Activated CD8-positive, alpha-beta T cell treated with anti-CD3 and anti-CD28 coated beads for 36 hours (primary cell): ENCODE measurements at places on chromosomes 12 and 14. TPM values are rescaled to one million over a fixed set of nuclear protein-coding genes. Genes with fewer than 3 reads are reported as not detected.
A peak's percentile ranks its signal among the peaks of the same experiment; 100 is the strongest.

DNA sequence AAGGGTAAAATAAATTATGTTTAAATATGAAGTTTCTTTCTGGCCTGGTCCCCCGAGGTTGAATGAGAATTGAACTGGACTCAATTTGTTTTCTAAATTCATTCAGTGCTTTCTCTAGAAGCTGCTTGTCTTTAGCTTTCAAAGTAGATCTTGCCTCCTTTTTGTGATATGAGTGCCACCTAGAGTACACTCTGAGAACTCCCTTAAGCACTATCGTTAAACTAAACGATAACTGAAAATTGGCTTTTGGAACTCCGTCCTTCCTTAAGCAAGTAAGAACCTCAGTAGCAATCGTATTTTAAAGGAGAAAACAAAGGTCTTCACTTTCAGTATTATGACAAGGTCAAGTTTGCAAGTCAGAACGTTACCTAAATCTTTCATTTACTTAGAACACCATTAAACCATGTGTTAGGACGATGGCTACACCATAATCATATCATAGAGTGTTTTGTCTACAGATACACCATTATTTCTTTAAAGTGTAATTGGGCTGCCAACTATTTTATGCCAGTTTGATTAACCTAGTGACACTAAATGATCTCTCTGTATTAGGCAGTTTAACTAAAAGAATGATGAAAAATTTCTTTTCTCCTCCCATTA, 364.8 kb downstream of the SNAPC1 start:
- H3K36me3 ChIP-seq = no peaks in the 10 kb centered on the region
- H3K27ac ChIP-seq = no peak overlapping the region
- H3K4me3 ChIP-seq = no peak overlapping the region

DNA sequence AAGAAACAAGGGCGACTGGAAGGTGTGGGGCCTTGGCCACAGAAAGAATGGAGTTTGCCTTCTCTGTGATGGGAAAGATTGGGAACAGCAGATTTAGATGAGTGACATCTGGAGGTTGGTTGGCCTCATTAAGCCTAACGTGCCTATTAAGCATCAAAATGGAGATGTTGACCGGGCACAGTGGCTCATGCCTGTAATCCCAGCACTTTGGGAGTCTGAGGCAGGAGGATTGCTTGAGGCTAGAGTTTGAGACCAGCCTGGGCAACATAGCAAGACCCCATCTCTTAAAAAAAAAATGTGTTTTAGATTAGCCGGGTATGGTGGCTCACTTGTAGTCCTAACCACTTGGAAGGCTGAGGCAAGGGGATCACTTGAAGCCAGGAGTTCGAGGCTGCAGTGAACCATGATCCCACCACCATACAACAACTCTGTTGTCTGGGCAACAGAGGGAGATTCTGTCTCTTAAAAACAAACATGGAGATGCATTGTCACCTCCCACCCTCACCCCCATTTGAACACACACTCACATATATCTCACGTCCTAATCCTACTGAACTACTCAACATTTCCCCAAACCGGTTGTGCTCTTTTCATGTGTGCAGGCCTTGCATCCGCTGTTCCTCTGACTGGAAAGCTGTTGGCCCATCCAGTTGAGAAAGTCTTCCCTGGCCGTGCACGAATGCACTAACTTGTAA, 172.1 kb downstream of the ETV6 start:
- H3K27me3 ChIP-seq = no peaks in the 10 kb centered on the region
- no peak for DNase-seq
- peaks cover 36% of the 10 kb centered on the region for H3K4me1 ChIP-seq

DNA sequence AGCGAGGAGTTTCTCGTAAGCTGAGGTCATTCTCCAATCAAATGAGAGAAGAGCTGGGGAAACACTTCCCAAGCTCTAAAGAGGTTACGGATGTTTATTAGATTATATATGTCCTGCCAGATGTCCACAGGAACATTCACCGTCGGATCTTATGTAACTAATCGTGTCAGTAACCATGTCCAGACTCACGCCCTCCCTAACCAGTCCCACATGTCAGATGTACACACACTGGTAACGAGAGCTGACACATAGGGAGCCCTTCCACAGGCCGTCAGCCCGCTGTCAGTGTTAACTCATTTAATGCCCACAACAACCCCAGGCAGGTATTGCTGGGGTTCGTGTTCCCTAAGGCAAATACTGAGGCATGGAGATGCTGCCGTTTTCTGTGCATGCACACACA, 223.7 kb upstream of the RTL1 start:
- no peaks in the 10 kb centered on the region for H3K4me1 ChIP-seq
- H3K27ac ChIP-seq = no peak overlapping the region
- no peak overlapping the region for H3K4me3 ChIP-seq
- DNase-seq = no peak
- H3K27me3 ChIP-seq = peaks cover 16% of the 10 kb centered on the region

GRCh38 chr12:109932878-109933503, 32.9 kb downstream of the TCHP start:
- H3K4me1 ChIP-seq = no peaks in the 10 kb centered on the region
- H3K4me3 ChIP-seq = no peak overlapping the region
- peaks cover 25% of the 10 kb centered on the region for H3K36me3 ChIP-seq
- no peak overlapping the region for H3K27ac ChIP-seq

- peaks cover 75% of the 10 kb centered on the region for H3K4me1 ChIP-seq
- peak within 1 kb of the TSS; percentile 81 for H3K4me3 ChIP-seq
- no peaks in the 10 kb centered on the region for H3K27me3 ChIP-seq
- DNase-seq = peak; percentile 76
- no peaks in the 10 kb centered on the region for H3K36me3 ChIP-seq
- H3K27ac ChIP-seq = peak within 1 kb of the TSS; percentile 87
These were observed at the start of gene RARG for GRCh38 chr12:53231921-53232645. RARG (minus strand) TSS chr12:53232209; CDS start chr12:53227545, 4,664 bp downstream.

DNA sequence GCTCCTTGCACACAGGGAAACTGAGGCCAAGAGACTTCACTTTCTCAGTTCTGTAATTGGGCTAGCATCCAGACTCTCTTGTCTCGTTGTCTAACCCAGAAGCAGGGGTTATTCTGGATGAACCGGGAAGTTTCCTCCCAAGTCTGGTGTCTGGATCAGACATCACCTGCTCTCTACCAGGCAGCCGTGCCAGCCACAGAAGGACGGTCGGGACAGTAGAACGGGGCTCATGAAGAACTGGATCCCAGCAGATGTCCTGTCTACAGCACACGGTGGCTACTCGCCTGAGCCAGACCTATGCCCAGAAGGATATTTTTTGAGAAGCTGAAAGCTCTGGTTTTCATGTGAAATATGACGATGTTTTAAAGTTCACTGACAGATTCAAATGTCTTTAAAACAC, 19.1 kb upstream of the FZD10 start:
- H3K36me3 ChIP-seq = no peaks in the 10 kb centered on the region
- H3K4me1 ChIP-seq = no peaks in the 10 kb centered on the region
- no peak for DNase-seq
- H3K27ac ChIP-seq = no peak overlapping the region
- peaks cover 5% of the 10 kb centered on the region for H3K27me3 ChIP-seq

DNA sequence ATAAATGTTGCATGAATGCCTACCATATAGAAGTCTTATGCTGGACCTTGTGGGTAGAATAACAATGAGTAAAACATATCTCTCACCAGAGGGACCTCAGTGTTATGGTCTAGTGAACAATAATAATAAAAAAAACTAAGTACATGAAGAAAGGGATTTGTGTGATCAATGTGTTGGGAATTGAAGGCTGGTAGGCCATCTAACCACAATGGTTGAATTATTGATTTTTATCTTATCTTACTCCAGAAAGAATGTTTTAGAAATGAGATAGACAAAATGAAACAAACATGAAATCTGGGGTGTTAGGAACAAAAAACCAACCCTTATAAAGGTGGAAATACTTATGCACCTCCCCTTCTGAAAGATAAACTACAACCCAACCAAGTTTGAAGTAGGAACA, 243.9 kb upstream of the LRIG3 start:
- H3K4me3 ChIP-seq = no peak overlapping the region
- no peaks in the 10 kb centered on the region for H3K27me3 ChIP-seq
- no peak overlapping the region for H3K27ac ChIP-seq

- H3K4me3 ChIP-seq = no peak overlapping the region
- H3K36me3 ChIP-seq = no peaks in the 10 kb centered on the region
- H3K27me3 ChIP-seq = peaks cover 48% of the 10 kb centered on the region
- no peak overlapping the region for H3K27ac ChIP-seq
These were observed 15.1 kb upstream of the CISTR start for GRCh38 chr12:53766881-53767280.

The RBM25 gene
- 101 TPM for total RNA-seq

The AHNAK2 gene
- total RNA-seq = not detected
